ENCODE measurements at places on chromosomes 12 and 14.

DNA sequence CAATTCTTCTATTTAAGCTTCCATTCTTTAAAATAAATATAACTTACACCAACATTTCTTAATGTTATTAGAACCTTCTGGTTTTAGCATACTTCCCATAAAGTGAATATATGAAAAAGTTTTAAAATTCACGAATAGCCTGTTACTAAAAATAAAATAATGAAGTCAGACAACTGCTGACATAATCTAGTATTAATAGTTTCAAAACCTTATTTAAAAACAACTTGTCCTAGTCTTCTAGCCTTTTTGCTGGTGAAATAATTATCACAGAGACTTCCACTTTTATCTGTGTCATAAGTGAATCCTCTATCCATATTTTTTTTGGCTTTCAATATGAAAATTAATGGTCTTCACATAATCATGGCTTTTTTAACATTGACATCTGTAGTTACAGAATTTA is 93.8 kb upstream of the MON2 start:
- DNase-seq = no peak
- no peaks in the 10 kb centered on the region for H3K27me3 ChIP-seq
- peaks cover 40% of the 10 kb centered on the region for H3K4me1 ChIP-seq
- H3K36me3 ChIP-seq = peaks cover 37% of the 10 kb centered on the region
- H3K27ac ChIP-seq = no peak overlapping the region
- no peak overlapping the region for H3K4me3 ChIP-seq

GRCh38 chr12:82412246-82412645 is 53.9 kb downstream of the METTL25 start:
- no peak overlapping the region for H3K27ac ChIP-seq
- H3K27me3 ChIP-seq = no peaks in the 10 kb centered on the region
- no peaks in the 10 kb centered on the region for H3K36me3 ChIP-seq
- no peak overlapping the region for H3K4me3 ChIP-seq
- no peaks in the 10 kb centered on the region for H3K4me1 ChIP-seq
- DNase-seq = no peak

GRCh38 chr12:94027561-94027960 is 120.8 kb upstream of the PLXNC1 start:
- H3K27me3 ChIP-seq = peaks cover 2% of the 10 kb centered on the region
- H3K4me3 ChIP-seq = no peak overlapping the region
- H3K4me1 ChIP-seq = peaks cover 23% of the 10 kb centered on the region
- no peaks in the 10 kb centered on the region for H3K36me3 ChIP-seq
- no peak for DNase-seq
- no peak overlapping the region for H3K27ac ChIP-seq

- DNase-seq = no peak
- no peaks in the 10 kb centered on the region for H3K4me1 ChIP-seq
- H3K27me3 ChIP-seq = peaks cover 9% of the 10 kb centered on the region
- H3K4me3 ChIP-seq = no peak overlapping the region
- no peak overlapping the region for H3K27ac ChIP-seq
- H3K36me3 ChIP-seq = no peaks in the 10 kb centered on the region
Measured at GRCh38 chr12:71567537-71567936, 96.1 kb downstream of the ZFC3H1 start.

DNA sequence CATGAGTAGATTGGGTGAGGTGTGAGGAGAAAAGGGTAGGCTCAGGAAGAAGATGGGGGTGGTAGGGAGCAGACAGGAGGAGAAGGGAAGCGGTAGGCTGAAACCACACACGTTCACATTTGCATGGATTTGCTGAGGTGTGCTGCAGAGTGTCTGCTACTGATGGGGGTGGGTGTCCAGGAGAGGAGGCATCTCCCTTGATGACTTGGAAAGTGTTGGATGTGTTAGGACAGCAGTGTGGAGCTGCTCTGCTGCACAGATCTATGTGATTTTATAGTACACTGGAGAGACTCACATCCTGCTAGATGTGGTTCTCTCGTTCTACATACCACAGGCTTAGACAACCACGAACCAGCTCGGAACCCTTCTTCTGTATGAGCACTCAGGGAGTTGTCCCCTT is 9.3 kb downstream of the ZFHX2 start:
- no peak overlapping the region for H3K4me3 ChIP-seq
- H3K36me3 ChIP-seq = no peaks in the 10 kb centered on the region
- no peaks in the 10 kb centered on the region for H3K4me1 ChIP-seq

GRCh38 chr12:95336387-95337067 is 118.9 kb downstream of the VEZT start:
- no peak overlapping the region for H3K27ac ChIP-seq
- peaks cover 4% of the 10 kb centered on the region for H3K4me1 ChIP-seq
- no peak overlapping the region for H3K4me3 ChIP-seq
- H3K36me3 ChIP-seq = no peaks in the 10 kb centered on the region
- no peak for DNase-seq

DNA sequence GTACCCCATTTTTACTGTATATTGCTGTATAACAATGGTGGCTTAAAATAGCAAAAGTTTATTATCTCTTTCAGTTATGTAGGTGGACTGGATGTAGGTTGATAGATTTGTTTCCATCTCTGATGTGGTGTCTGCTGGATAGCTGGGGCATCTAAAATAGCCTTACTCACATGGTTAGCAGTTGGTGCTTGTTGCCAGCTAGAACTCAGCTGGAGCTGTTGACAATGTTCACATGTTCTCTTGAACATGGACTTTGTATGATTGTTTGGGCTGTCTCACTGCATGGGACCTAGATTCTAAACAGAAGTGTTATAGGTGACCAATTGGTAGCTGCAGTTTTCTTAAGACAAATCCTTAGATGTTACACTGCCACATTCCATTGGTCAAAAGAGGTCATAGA is 126.9 kb downstream of the GPHN start:
- H3K4me1 ChIP-seq = peaks cover 4% of the 10 kb centered on the region
- no peak overlapping the region for H3K4me3 ChIP-seq
- H3K27me3 ChIP-seq = no peaks in the 10 kb centered on the region
- H3K36me3 ChIP-seq = peaks cover 1% of the 10 kb centered on the region
- no peak for DNase-seq

- no peak overlapping the region for H3K27ac ChIP-seq
- H3K4me3 ChIP-seq = no peak overlapping the region
- H3K27me3 ChIP-seq = no peaks in the 10 kb centered on the region
- no peaks in the 10 kb centered on the region for H3K4me1 ChIP-seq
- no peak for DNase-seq
- no peaks in the 10 kb centered on the region for H3K36me3 ChIP-seq
Measured at GRCh38 chr12:103386451-103386850, 109.3 kb downstream of the C12orf42 start.

DNA sequence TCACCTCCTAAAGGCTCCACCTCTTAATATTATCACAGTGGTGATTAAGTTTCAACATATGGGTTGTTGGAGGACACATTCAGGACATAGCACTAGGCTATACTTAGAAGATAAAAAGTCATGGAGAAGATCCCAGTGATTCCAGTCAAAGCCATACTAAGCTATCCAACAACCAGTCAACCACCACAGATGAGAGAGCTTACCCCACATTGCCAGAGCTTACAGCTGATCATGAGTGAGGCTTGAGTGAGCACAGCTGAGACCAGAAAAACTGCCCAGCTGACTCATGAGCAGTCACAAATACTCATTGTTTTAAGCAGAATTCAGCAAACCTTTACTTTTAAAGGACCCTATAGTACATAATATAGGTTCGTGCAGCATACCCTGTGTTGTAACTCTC is 85.1 kb downstream of the DRAM1 start:
- H3K27ac ChIP-seq = no peak overlapping the region
- H3K36me3 ChIP-seq = no peaks in the 10 kb centered on the region
- peaks cover 2% of the 10 kb centered on the region for H3K4me1 ChIP-seq
- no peak for DNase-seq
- peaks cover 1% of the 10 kb centered on the region for H3K27me3 ChIP-seq

DNA sequence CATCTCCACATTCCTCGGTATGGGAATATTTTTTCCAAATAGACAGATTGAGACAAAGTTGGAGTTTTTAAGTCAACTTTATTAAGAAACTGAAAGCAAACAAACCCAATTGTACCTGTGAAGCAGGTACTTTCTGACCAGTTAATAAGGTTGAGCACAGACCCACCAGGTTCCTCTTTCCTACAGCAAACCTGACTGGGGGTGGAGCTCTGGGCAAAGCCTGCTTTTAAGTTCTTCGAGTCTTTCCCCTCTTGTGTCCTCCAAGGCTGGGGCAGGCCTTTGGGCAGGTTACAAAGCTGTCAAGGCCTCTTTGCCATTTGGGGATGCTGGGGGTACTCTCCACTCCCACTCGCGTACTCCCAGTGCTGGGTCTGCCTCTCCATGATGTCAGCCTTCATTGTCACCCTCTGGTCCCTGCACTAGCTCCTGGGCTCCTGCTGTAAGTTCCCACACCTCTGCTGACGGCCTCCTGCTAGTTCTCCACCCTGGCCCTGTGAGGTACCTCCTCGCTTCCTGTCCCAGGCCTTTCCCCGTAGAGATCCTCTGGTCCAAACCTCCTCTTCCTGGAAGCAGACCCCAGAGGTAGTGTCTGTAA is 3.2 kb downstream of the KCNH3 start:
- H3K36me3 ChIP-seq = no peaks in the 10 kb centered on the region
- H3K27me3 ChIP-seq = peaks cover 11% of the 10 kb centered on the region
- DNase-seq = no peak
- no peak overlapping the region for H3K27ac ChIP-seq
- peaks cover 19% of the 10 kb centered on the region for H3K4me1 ChIP-seq

DNA sequence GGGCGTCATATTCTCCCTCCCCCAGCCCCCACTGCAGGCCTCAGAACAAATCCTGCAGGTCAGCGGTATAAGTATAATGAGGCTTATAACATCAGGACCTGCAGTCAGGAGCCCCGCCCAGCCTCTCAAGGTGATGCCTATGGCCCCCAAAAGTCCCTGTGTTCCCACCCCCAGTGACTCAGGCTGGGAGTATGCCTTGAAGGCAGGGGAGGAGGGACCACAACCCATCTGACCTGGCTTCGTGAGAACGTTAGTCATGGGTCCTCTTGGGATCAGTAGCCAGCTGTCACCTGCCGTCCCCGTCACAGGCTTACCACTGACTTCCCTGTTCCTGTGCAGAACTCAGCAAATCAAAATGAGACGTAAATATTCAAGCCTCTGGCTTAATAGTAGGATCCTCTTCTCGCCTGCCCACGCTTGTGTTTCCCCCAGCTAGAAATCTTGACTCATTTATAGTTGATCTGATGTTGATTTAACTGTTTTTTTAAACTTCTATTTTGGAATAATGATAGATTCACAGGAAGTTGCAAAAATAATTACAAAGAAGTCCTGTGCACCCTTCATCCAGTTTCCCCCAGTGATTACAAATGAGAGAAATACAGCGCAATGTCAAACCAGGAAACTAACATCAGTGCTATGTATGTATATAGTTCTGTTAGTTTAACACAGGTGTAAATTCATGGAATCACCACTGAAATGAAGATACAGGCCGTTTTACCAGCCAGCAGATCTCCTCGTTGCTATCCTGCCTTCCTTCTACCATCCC is 107.5 kb downstream of the ADGRD1 start:
- no peaks in the 10 kb centered on the region for H3K36me3 ChIP-seq
- H3K4me3 ChIP-seq = no peak overlapping the region
- H3K4me1 ChIP-seq = no peaks in the 10 kb centered on the region
- peaks cover 22% of the 10 kb centered on the region for H3K27me3 ChIP-seq

DNA sequence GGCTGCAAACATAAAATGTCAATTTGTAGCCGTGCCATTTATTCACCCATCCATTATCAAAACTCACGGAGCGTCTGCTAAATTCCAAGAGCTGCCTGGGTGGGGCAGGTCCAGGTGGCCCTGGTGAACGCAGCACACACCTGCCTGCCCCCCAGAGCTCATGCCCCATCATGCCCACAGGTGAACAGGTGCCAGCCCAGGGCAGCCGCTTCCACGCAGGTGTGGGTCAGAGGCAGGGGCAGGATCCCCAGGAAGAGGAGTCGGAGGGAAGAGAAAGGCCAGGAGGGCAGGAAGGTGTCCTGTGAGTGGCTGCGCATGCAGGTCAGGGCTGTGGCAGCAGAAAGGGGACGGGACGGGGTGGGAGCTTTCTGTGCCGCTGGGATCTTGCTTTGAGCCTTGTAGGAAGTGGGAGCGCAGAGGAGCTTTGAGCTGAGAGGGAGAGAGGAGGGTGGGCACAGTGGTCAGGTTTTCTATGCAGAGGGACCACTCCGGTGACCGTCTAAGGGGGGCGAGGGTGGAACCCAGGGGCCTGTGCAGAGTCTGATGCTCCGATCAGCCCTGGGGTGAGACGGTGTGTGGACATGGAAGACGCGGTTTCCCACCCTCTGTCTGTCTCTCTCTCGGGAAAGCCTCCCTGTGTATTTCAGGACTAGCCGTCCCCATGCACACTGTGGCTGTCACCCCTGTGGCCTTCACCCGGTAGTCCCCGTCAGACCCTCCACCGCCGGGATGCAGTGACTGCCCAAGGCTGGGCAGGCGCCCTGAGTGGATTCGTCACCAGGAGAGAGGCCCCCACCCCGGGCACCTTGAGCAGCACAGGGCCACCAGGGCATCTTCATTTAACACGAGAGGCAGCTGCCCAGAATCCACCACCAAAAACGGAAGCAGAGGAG is 26.7 kb downstream of the GALNT9 start:
- no peak for DNase-seq
- peaks cover 4% of the 10 kb centered on the region for H3K27me3 ChIP-seq
- no peaks in the 10 kb centered on the region for H3K36me3 ChIP-seq
- H3K27ac ChIP-seq = no peak overlapping the region
- H3K4me3 ChIP-seq = no peak overlapping the region

- DNase-seq = peak; percentile 15
- peak overlapping the region; percentile 45 for H3K4me3 ChIP-seq
- no peaks in the 10 kb centered on the region for H3K36me3 ChIP-seq
- H3K4me1 ChIP-seq = peaks cover 61% of the 10 kb centered on the region
- H3K27ac ChIP-seq = peak overlapping the region; percentile 97
Measured at GRCh38 chr12:46459861-46460545, 87.4 kb upstream of the SLC38A2 start.

DNA sequence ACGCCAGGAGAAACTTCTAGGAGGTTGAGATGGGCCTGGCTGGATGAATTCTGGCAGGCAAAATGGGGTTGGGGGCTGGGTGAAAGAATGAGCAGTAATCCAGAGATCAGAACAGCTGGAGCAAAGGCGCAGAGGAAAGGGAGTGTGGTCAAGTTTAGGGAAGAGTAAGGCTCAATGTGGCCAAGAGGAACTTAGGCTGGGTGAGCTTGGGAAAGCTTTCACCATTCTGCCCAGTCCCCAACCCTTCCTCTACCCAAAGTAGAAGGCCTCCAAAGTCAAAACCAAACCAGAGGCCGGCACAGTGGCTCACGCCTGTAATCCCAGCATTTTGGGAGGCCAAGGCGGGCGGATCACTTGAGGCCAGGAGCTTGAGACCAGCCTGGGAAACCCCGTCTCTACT is 10.2 kb upstream of the RABGGTA start:
- no peak for DNase-seq
- no peak overlapping the region for H3K27ac ChIP-seq
- H3K4me3 ChIP-seq = no peak overlapping the region
- peaks cover 44% of the 10 kb centered on the region for H3K4me1 ChIP-seq
- H3K27me3 ChIP-seq = no peaks in the 10 kb centered on the region
